Kidney tubule cell (primary cell): ENCODE measurements at places on chromosomes 2 and 18.
A peak's percentile ranks its signal among the peaks of the same experiment; 100 is the strongest.

GRCh38 chr2:101704046-101704466 is 6.5 kb downstream of the MAP4K4 start:
- peak; percentile 38 for DNase-seq

GRCh38 chr2:236688563-236689392 is 119.2 kb downstream of the ACKR3 start:
- DNase-seq: no peak

- peak; percentile 73 for DNase-seq
Measured at GRCh38 chr2:37625156-37625555, 46.3 kb downstream of the CDC42EP3 start.

DNA sequence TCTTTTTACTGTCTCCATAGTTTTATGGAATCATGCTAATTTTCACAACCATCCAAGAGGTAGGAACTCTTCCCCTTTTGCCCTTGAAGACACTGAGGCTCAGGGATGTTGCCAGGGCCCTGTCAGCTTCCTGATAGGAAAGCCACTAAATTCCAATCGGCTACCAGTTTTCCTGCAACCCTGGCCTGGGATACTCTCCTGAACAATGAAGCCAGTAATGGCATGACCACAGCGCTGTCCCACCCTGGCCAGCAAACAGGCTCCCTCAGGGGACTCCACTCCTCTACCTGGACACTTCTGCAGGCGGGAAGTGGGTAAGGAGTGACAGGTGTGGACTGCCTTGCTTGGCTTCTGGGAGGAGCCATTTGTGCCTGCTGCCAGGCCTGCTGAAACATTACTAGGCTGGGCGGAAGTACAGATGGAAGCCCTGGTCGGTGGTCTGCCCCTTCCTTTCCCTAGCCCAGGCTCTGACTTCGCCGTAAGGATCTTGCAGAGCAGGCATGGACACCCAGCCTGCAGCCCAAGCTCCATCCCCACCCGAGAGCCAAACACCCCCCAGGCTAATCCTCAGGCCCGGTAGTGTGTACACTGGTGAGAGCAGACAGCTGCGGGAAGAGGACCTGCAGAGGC is 78.8 kb upstream of the SMAD2 start:
- DNase-seq: no peak

DNA sequence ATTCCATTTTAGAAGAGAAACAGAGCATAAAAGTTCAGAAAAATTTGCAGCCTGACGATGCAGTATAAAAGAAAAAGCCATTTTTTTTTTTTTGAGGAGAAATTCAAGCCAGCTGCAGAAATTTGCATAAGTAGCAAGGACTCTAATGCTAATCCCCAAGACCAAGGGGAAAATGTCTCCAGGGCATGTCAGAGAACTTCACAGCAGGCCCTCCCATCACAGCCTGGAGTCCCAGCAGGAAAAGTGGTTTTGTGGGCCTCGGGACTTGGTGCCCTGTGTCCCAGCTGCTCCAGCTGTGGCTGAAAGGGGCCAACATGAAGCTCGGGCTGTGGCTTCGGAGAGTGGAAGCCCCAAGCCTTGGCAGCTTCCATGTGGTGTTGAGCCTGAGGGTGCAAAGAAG is 325.3 kb upstream of the HNMT start:
- DNase-seq: no peak

DNA sequence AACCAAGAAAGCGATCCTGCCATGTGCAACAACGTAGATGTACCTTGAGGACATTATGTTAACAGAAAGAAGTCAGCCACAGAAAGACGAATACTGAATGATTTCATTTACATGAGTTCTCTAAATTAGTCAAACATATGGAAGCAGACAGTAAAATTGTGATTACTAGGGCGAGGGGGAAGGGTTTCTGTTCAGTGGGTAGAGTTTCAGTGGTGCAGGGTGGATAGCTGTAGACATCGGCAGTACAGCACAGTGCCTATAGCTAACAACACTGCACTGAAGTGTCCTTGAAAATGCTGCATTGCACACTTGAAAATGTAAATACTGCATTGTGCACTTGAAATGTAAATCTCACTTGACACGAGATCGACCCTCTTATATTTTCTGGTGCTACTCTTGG is 275.3 kb downstream of the GALR1 start:
- no peak for DNase-seq

DNA sequence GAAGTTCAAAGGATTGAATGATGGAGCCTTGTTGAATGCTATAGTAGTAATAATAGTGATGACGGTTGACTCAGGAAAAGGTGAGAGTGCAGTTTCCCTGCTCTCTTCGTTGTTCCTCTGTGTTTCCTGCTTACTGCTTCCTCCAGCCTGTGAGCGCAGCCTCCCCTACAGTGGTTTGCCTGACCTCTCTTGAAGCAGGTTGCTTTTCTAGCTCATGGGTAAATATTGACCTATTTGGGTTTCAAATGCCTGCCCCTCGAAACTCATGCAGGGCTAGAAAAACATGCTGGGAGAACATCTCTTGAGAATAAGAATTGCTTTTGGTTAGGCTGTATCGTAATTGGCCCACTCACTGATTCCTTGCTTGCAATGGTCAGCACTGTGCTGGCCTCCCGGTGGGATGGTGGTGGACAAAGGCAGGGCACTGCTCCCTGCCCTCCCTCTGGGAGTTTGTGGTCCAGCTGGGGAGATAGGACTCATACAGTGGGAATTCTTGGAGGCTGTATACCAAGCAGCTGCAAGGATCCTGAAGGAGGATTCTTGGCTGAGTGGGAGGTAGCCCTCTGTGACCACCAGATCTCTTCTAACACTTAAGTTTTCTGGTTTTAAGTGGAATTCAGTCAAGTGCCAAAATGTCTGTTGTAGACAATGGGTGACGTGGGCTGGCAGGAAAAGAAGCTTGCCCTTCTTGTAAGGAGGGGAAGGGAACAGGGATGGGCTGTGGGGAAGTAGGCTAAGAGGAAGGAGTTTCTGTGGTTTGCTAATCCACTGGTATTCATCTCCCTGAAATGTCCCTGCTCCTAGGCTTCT is 5.4 kb upstream of the RNF181 start:
- DNase-seq: peak; percentile 30

DNA sequence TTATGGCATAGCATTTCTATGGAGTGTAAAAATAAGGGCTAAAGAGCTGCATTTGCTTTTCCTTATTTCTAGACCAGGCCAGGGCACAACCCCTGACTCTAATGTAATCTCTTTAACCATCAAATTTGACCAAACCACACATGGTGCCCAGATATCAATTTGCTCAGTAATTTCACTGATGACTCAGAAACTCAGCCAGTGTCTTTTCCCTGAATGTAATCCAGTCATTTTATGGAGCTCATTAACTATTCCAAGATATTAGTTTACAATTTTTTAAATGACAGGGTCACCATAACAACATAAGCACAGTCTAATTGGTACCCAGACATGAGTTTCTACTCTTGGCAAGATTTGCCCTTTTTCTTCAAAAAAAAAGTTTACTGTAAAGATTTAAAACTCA is 270.8 kb upstream of the AGAP1 start:
- DNase-seq: no peak

GRCh38 chr2:46574457-46575355 is 95.3 kb downstream of the TMEM247 start:
- DNase-seq: no peak

- peak; percentile 25 for DNase-seq
Measured at GRCh38 chr2:37020212-37020886, 54.0 kb upstream of the STRN start.

DNA sequence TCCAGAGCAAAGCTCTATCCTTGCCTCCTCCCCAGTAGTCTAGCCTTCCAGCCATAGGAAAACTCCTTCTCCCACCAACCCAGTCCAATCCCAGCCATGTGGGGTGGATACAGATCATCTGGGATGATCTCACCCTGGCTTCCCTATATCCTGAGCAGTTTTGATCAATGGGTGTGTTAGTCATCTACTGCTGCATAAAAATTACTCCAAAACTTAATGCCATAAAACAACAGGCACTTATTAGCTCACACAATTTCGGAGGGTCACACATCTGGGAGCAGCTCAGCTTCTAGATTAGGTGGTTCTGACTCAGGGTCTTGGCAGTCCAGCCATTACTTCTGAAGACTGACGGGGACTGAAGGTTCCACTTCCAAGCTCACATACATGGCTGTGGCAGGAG is 190.4 kb downstream of the SPP2 start:
- DNase-seq: peak; percentile 97

- DNase-seq: peak; percentile 70
Measured at GRCh38 chr2:27085673-27086089, 891 bp upstream of the KHK start.

DNA sequence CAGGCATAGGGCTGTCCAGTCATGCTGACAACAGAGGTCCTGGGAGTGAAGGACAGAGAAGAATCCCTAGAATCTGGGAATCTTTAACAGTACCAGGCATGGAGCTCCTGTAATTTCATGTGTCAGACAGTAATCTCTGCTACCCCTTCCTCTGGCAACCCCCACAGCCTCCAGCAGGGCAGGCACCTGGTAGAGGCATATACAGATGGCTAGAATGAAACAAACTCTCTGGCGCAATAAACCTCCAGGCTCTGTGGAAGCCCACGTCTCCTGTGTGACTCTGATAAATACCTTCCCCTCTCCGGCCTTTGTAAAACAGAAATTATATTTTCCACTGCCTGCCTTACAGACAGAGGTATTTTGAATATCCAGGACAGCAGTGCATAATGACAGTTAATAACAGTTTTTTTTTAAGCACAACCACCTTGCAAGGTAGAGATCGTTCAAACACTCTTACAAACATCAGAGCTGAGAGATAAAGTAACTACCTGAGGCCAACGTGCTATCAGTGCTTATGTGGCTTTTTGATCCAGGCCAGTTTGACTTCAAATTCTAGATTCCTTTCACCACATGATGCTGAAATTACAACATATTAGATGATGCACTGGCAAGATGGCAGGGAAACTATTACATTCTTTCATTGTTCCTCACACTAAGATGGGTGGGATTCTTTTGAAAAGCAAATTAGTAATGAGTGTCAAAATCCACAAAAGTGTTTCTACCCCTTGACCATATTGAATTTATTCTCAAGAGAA is 47.7 kb upstream of the TMEM247 start:
- no peak for DNase-seq

- no peak for DNase-seq
Measured at GRCh38 chr2:10309286-10309685, 6.6 kb downstream of the HPCAL1 start.

GRCh38 chr18:22170421-22171257 is 1.2 kb downstream of the GATA6 start:
- peak; percentile 58 for DNase-seq

DNA sequence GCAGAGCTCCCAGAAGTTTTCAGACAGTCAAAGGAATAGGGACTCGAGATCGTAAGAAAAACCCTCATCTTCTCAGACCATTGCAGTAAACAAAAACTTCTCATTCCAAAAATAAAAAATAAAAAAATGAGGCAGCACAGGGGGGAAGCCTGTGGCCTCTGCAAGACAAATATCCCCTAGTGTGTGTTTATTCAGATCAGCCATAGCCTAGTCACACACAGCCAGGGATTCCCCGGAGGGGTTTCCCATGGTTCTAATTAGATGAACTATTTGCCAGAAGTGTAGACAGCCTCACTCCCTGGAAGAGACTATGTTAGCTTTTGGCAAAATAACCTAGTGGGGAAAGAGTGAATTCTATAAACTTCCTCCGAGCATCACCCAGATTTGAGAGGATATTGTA is 122.9 kb upstream of the KLF7 start:
- no peak for DNase-seq

GRCh38 chr18:75527848-75528685 is 100.6 kb upstream of the SMIM21 start:
- DNase-seq: no peak

- no peak for DNase-seq
Measured at GRCh38 chr2:88027697-88028389, 11.5 kb upstream of the RNU2-63P start.

DNA sequence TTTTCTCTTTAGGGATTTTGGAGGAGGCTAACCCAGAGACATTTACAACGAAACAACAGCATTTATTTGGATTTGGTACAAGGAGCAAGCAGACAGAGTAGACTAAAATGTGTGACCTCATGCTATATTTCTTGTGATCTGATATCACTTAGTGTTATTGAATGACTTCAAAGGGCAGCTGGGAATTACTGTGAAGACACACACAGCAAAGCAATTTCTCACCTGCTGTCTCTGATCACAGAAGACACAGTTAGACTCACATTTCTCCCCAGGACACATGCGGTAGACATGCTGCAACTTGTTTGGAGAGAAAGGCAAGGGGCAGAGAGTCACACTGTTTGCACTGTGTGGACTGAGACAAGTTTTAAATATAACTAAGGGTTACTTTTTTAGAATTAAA is 67.5 kb downstream of the LTBP1 start:
- no peak for DNase-seq

DNA sequence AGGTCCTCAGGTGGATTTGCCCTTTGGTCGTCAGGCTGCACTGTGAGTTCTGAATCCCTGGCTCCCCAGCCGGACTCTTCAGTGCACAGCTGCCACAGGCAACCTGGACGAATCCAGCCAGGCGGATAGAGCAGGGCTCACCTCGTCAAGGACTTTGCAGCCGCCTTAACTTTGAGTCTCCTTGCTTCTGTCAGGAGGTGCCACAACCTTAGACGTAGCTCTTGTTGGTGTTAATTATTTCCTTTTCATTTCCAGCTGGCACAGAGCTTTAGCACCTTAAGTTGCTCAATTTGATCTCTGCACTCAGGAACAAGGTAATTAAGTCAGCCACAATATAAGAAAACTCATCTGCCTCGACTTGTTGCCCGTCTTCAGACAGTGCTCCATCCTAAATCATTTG is 17.7 kb downstream of the SMIM21 start:
- no peak for DNase-seq

DNA sequence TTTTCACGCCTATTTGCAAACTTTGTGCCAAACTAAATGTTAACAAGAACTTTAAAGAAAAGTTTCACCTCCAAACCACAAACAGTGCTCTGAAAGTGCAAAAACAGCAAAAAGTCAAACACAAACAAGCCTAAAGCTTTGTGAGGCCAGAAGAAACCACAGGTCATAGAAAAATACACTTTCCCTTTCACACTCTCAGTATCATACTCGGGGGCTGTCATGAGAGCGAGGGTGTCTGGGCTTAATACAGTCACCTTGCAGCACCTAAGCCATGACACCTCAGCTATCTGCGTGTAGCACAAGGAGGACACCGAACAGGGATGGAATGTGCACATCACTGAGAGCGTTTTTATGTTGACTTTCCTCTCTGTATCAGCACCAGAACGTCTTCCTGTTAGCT is 26.6 kb upstream of the SEH1L start:
- DNase-seq: no peak
